ENCODE measurements at places on chromosomes 3 and 15.

- DNase-seq: no peak
Measured at GRCh38 chr3:95424279-95424678, 1361.4 kb downstream of the NSUN3 start.

- DNase-seq: no peak
Measured at GRCh38 chr3:58441514-58442450, 8.2 kb upstream of the PDHB start.

DNA sequence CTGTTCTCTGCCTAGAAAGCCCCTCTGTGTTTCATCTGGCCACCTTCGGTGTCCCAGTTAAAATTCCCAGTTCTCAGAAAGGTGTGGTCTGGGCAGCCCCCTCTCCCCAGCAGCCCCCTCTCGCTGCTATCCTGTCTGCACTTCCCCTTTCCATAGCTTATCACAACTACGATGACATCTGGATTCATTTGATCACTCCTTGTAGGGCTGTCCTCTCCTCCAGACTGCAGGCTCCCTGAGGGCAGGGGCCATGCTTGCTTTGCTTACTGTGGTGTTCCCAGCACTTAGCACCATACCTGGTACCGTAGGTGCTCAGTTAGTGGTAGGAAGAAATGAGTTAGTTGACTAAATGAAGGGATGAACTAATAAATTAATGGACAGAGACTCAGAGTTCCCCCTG is 26.3 kb upstream of the GOLGA6C start:
- no peak for DNase-seq

GRCh38 chr3:73786321-73786807 is 161.6 kb upstream of the PDZRN3 start:
- no peak for DNase-seq

GRCh38 chr3:36258421-36258820 is 121.9 kb upstream of the STAC start:
- DNase-seq: no peak

DNA sequence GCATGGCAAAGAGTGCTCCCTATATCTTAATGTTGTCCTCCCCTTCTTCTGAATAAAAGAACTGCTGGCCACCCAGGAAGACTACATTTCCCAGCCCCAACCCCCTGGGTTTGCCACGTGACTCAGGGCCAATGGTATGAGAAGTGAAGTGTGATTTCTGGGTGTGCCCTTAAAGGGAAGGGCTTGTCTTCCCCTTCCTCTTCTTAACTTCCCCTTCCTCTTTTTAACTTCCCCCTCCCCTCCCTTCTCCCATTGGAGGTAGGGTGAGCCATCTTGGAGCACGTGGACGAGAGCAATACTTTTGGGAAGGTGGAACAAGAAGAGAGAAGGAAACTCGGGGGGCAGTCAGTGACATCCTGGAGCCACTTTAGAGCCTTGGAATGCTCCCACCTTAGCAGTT is 6.8 kb upstream of the KBTBD12 start:
- no peak for DNase-seq

- DNase-seq: no peak
Measured at GRCh38 chr3:143865302-143865701, 17.0 kb upstream of the SLC9A9 start.

GRCh38 chr3:146300768-146301167 is 49.9 kb upstream of the PLSCR4 start:
- DNase-seq: no peak

GRCh38 chr15:49370782-49371181 is 52.3 kb upstream of the FGF7 start:
- no peak for DNase-seq

DNA sequence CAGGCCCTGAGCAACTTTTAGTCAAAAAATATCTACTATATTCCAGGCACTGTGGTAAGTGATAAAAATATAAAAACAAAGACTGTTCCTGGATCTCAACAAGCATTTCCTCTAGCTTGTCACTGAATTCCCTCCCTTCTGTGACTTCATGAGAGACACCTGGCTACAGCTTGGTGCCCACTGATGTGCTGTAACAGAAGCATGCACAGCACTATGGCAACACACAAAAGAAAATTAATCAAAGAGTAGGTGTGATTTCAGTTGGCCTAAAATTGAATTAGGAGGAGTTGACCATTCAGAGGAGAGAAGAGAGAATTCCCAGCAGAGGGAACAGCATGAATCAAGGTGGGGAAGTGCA is 158.9 kb upstream of the LPP start:
- DNase-seq: no peak

DNA sequence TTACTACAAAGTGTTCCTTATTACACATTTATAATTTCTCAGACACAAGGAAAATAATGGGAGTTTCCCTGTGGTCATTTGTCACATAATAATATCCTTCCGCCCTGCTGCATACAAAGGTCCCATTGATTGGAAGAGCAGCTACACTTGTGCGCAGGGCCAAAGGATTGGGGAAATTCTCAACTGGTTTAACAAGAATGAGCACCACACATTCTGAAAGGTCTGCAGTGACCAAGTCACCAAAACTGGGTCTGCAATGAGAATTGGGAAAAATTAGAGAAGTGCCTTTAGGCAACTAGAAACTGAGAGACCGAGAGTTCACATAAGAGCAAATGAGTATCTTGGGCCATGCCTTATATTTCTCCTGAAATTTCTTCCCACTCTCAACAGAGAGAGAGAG is 98.2 kb upstream of the NR2F2 start:
- no peak for DNase-seq

DNA sequence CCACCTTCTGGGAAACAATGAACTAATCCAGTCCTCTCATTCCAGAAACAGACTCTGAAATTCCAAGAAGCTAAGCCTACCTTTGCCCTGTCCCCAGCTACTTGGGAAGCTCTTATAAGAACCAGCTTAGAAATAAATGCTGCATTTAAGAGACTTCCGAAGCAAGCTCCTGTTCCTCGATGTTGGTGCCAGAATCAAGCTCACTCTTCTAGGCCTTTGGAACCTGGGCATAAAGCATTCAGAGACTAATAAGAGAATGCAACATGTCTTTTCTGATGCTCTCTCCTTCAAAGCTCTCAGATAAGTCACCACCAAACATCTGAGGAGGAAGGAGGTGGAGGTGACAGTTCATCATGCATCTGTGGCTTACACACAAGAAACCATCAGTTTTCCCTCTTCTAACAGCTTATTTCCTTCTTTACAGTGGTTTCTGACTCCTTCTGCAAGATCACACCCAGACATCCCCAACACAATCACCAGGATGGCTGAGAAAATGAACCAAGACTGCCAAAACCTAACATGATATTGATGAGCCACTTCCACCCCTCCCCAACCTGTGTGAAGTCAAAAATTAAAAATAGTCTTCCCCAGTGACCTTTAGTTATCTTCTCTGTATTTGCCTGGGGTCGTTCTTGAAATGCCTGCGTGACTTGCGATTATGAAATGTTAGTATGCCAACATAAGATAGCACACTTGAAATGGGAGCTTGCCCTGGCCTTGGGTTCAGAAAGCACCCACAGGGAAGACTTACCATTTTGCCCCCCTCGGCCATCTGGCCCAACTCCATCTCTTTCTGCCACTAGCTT is 11.5 kb downstream of the ARHGEF3 start:
- DNase-seq: no peak

DNA sequence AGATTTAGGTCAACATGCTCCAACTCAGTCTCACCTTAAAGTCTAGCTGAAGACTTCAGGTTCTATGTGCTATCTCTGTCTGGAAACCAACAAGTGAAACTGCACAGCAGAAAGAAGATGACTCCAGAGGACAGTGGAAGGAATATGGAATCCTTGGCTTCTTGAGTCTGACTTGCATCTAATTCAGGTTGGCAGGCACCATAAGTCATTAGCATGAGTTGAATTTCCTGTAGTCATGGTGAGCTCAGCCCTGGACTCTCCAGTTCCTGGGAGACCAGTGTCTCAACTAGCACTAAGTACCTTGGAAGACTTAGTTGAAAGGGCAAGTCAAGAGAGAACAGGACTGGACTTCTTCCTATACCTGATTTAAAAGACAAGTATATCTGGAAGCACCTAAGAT is 129.7 kb downstream of the DTWD1 start:
- no peak for DNase-seq

- DNase-seq: no peak
Measured at GRCh38 chr3:159260049-159260662, 458.3 kb downstream of the MFSD1 start.

DNA sequence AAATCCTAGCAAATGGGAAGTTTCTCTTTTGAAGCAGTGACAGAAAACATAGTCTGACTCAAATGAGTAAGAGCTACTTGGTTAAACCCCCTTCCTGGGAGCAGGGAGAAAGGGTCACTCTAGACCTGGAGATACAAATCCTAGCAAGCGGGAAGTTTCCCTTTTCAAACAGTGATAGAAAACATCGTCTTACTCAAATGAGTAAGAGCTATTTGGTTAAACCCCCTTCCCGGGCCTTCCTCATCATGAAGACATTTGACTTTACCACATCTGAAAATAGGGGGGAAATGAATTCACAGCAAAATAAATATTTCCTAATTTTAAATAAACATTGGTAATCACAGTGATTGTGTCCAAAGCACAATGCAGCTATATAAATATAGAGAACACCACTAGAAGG is 79.2 kb downstream of the FOXB1 start:
- DNase-seq: no peak

GRCh38 chr15:42999201-42999779 is 78.7 kb upstream of the TTBK2 start:
- no peak for DNase-seq

GRCh38 chr3:186366206-186366605 is 4.2 kb upstream of the DGKG start:
- no peak for DNase-seq

DNA sequence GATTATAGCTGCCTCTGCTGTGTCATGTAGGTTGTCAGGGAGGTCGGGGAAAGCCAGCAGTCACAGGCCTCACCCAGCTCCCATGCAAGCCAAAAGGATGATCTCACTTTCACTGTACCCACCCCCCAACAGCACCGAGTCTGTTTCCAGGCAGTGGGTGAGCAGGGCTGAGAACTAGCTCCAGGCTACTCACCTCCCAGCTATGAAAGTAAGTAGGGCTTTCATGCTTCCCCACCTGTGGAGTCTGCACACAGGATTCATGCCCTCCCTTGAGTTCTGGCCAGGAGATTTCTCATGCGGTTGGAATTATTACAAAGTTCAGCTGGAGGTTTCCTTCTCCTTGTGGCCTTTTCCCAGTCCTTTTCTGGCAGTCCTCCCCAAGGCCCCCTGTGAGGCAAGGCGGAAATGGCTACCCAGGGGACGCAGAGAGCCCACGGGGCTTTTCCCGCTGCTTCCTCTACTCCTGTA is 356.2 kb downstream of the SV2B start:
- DNase-seq: no peak

- no peak for DNase-seq
Measured at GRCh38 chr3:171028779-171029232, 2.3 kb upstream of the SLC2A2 start.

DNA sequence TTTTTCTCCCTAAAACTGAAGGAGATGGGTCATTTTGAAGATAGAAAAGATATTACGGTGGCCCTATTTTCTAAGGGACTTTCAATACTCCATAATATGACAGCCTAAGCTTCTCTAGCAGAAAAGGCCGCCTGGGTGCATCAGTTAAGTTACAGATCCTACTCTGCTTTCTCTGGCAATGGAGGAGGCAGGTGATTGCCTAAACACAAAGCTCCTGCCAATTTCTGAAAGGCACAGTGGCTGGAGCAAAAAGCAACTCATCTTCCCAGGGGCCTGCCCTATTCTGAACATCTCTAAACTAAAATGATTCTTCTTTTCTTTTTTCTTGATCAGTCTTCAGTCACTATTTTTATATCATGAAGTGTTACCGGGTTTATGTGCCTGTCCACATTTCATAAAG is 276.7 kb downstream of the CNTN4 start:
- no peak for DNase-seq

DNA sequence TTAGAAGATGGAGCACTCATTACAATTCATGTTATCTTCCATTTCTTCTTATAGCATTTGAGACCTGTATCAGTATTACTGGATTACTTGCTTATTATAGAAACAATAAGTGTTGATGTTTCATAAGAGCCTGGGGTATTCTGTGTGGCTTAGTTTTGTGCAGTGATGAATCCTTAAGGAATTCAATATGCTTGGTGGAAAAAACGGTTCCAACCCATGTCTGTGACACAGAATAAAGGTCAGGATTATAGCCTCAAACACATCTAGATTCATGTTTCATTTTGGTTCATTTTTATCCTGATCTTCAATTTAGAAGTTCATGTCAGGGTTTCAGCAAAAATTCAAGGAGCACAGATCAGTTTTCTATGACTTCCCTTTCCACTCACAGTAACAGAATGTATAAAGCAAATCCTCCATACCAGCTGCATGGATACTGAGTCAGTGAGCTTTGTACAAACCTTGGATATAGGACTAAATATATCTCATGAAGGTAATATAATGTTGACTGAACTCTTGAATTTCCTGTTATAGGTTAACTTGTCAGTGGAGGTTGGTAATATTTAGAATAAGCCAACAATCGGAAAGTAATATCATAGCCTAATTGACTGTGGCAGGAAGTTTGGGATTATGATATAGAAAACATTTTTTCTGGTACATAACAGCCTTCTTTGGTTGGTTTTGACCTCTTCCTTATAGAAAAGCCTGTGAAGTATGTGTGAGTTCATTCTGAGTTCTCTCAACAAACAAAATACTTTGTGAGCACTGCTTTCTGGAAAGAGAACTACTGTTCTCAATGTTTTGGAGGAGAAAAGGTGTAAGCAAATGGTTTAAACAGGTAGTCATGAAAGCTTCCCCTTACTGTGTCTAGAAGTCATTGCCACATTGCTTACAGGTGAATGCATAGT is 218.2 kb upstream of the TPM1 start:
- DNase-seq: no peak

GRCh38 chr3:151974067-151974466 is 100.6 kb downstream of the SUCNR1 start:
- DNase-seq: no peak

GRCh38 chr3:156604642-156605144 is 49.8 kb upstream of the SSR3 start:
- no peak for DNase-seq

- DNase-seq: no peak
Measured at GRCh38 chr3:42504334-42505127, 2.1 kb downstream of the VIPR1 start.

GRCh38 chr3:4261406-4261805 is 41.8 kb upstream of the SETMAR start:
- DNase-seq: no peak

DNA sequence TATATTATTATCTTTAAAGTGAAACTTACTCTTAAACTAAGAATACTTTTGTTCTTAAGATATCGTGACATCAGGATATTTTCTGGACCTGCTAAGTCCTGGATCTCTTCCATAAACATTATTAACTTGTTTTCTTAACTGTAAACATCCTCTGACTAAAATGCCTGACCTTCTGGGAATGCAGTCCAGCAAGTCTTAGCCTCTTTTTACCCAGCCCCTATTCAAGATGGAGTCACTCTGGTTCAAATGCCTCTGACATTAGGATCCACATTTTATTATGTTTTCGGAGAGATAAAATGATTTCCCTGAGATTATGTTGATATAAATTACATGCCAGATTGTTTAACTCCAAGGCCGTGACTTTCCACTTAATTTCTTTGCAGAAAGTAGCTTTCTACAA is 37.6 kb downstream of the OSTN start:
- DNase-seq: no peak

All from activated CD4-positive, CD25-positive, alpha-beta regulatory T cell treated with anti-CD3 and anti-CD28 coated beads, Interleukin-2, amount 50 U/mL, for 16 hours (primary cell).